CD8-positive, alpha-beta memory T cell (primary cell): ENCODE measurements at places on chromosomes 1 and 21. TPM values are rescaled to one million over a fixed set of nuclear protein-coding genes. Genes with fewer than 3 reads are reported as not detected.
A peak's percentile ranks its signal among the peaks of the same experiment; 100 is the strongest.

- DNase-seq: no peak
These were observed 235.4 kb upstream of the KAZN start for GRCh38 chr1:14363036-14363590.

DNA sequence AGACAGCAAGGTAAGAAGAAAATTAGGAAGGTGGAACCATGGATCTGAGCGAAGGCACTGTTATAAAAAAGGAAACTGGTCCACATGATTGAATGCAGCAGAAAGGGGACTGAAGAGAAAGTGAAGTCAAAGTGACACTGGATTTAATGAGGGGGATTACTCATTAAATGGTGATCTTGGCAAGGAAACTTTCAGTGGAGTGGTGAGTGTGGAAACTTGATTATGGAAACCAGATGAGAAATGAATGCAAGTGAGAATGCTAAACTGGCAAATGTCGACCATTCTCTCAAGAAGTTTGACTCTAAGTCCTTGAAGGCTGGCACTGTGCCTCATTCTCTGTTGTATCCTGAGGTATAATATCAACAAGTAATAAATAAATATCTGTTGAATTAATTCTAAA lies 23.3 kb downstream of the COLGALT2 start:
- DNase-seq: no peak

DNA sequence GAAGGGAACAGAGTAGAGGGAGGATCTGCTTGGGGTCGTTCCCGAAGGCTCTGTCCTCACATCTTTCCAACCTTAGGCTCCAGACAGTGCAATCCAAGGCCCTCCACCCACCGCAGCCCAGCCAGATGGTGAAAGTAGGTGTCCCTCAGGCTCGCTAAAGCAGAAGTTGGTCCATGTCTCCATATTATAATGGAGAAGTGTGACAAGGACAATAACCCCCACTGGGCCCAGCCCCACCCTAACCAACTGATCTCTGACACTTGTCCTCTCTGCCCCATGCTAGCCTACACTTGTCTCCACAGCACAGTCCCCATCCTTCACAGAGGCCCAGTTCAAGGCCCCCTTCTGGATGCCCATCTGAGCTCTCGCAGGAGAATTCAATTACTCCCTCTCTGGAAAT lies 48.7 kb downstream of the DMAP1 start:
- no peak for DNase-seq

DNA sequence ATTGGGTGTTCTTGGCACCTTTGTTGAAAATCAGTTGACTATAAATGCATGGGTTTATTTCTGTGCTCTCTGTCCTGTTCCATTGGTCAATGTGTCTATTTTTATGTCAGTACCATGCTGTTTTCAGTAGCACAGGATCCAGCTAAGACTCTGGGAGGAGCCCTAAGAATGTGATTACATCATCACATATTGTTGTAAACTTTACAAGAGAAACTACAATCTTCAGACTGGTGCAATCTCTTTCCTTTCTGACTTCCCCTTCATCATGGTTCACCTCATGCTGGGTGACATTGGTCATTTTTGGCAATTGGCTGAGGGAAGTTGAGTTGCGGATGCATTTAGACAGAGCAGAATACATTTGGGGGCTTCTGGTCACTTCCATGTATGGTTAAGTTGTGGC lies 88.4 kb downstream of the C21orf91 start:
- DNase-seq: no peak

DNA sequence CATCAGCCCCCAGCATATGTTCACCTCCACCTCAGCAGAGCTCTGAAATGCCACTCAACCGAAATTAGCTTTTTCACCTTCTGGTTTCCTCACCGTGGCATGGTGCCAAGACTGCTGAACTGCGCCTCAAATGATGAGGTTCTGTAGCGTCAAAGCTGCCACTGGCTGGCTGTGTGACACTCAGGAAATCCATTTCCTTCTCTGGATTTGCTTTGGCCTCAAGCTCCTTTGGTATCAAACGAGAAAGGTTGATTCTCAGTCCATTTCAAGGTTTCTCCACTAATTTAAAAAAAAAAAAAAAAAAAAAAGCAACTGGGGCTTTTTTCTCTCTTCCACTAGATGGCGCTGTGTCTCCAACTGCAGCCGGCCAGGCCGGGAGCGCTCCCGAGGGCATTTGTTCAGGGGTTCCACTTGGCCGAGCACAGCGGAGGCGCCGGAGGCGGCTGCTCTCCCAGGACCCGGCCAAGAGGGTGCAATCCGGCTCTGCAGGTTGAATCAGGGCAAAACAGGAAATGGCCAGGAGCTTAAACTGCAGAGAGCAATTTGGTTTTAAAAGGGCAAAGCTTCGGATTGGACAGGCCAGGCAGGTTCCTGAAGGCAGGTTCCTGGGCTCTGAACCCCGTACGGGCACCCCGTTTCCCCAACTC lies 26.5 kb upstream of the PLA2G2C start:
- DNase-seq: peak; percentile 32

GRCh38 chr21:37665230-37666024 lies 250.8 kb downstream of the KCNJ6 start:
- DNase-seq: no peak

DNA sequence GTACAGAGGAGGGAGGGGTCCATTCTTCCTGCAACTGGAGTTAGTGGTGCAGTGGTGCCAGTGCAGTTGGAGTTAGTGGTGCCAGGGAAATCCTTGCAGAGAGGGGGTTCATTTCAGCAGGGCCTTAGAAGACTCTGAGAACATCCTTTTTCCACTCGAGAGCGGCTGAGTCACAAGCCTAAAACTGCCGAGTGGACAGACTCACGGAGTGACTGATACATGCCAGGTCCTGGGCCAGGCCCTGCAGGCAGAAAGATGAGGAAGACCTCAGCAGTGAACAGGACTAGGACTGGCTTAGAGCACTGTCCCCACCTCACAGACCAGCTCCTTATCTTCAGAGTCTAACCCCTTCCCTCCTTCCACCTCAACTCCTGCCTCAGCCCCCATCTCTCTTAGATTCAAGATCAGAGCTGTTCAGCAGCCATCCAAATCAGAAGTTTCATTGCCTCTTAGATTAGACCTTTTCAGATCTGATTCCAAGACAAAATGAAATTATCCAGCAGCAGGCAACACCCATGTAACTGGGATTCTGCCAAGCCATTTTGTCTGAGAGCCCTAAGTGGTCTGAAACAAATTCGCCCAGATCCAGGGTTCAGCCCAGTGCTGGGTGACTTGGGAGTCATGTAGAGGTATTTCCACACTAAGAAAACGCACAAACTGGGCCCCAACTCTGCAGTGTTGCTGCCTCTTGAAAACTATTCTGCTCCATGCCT lies 12.7 kb upstream of the IKBKE start:
- no peak for DNase-seq

DNA sequence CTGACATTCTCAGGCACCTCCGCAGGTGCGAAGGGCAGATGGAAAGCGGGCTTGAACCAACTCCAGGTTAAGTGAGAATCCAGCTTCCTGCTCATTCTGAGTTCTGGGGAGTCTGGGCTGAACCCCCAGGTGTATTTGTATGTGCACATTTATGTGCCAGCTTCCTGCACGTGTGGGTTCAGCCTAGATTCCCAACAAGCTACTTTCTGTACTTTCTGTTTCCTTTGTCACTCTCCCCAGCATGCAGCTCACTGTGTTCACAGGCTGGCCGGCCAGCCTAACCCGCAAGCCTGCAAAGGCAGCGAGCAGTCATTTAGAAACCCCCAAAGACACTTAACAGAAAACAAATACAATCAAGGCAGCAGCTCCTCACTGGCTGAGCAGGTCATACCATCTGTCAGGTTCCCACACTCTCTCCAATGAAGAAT lies 1.3 kb upstream of the IL19 start:
- peak; percentile 38 for DNase-seq

DNA sequence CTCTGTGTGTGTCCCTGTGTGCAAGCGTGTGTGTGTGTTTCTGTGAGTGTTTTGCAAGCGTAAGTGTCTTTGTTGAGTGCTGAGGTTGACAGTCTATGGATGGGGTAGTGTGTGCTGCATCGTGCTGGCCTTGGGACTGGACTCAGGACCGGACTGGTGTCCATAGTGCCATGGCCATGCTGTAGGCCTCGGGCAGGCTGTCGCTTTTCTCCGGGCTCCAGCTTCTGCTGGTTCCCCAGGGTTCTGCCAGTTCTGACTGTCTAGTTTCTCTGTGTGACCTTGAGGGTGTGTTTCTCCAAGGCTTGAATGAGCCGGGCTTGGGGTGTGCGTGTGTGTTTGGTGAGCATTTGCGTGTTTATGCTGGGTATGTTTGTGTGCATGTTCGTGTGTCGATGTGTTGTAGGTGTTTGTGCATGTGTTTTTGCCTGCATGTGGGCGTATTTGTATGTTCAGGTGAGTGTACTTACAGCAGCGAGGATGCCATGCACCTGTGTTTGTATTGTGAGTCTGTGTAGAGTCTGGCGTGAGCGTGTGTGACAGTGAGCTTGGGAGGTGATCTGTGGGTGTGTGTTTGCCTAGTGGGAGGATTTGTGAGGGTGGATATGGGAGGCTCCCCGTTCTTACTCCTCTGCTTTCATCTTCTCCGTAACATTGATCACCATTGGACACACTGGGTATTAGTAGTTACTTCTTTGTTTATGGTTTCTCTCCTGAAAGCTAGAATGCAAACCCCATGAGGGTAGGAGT lies 51.7 kb upstream of the POU3F1 start:
- no peak for DNase-seq

DNA sequence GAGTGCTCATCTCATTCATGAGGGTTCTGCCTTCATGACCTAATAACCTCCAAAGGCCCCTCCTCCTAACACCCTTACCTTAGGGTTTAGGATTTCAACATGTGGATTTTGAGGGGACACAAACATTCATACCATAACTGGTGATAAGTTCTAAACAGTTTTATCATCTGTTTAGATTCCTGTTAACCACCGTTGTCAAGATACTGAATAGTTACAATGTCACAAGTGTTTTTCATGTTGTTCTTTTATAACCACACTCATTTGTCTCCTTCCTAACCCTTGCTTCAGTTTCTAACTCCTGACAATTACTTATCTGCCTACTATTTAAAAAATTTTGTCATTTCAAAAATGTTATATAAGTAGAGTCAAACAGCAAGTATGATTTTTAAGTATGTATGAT lies 86.0 kb downstream of the NCAM2 start:
- no peak for DNase-seq

DNA sequence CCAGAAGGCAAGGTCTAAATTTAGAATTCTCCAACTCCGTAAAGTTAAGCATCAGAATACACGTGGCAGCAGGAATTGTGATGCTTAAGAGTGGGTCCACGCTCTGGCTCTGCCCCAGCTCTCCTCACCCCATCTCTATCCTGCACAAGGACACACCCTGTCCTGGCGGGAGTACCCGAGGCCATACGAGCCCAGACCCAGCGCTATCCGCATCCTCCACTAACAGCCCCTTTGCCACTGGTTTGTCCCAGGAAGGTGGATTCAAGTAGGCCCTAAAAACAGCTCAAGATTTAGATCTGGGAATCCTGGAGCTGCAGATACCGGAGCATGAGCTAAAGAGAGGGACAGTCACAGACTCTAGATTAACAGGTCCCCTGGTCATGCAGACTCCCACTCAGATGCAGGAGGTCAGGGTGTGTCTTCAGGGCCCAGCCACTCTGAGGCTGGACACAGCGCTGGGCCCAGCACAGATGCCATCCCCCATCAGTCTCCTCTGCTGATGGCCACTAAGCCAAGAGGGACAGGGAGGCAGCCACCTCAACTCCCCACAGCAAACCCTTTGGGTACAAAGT lies 393.3 kb downstream of the NPHP4 start:
- no peak for DNase-seq

- DNase-seq: no peak
These were observed 10.1 kb downstream of the DOP1B start for GRCh38 chr21:36166705-36167104.

- DNase-seq: no peak
These were observed 2.6 kb downstream of the RNF220 start for GRCh38 chr1:44407430-44408211.

- DNase-seq: no peak
These were observed 9.6 kb downstream of the RHOU start for GRCh38 chr1:228744918-228745317.

- DNase-seq: peak; percentile 23
These were observed 1.9 kb downstream of the TNFAIP8L2 start for GRCh38 chr1:151158326-151158725.

GRCh38 chr1:207885129-207886032 lies 25.5 kb downstream of the CD34 start:
- peak; percentile 59 for DNase-seq

DNA sequence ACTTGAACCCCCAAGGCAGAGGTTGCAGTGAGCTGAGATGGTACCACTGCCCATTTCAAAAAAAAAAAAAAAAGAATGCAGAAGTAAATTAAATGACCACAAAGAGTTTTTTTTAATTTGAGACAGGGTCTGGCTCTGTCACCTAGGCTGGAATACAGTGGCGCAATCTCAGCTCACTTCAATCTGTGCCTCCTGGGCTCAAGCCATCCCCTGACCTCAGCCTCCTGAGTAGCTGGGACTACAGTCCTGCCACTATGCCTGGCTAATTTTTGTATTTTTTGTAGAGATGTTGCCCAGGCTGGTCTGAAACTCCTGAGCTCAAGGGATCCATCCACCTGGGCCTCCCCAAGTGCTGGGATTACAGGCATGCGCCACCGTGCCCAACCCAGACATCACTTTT lies 20.2 kb upstream of the GPR157 start:
- DNase-seq: no peak

DNA sequence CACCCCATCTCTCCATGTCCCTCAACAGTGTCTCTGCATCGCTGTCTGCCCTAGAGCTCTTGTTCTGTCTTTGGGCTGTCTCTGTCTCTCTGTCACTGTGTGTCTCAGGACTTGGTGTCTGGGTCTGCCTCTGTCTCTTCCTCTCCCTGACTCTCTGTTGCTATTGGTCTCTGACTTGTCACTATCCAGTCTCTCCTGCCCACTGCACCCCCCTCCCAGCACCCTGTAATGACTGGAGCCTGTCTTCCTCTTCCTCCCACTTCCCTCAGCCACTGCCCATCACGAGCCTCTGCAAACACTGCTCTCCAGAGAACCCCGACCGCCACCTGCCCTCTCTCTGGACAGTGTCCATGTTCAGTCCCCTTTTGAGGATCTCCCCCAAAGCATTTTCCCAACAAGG lies 12.1 kb downstream of the PEAR1 start:
- no peak for DNase-seq

- no peak for DNase-seq
These were observed 111.5 kb downstream of the CNIH3 start for GRCh38 chr1:224727351-224728289.

NTRK1 gene
- not detected for polyA plus RNA-seq

GMEB1 gene
- 24.3 TPM for polyA plus RNA-seq

BACE2 gene
- polyA plus RNA-seq: 0.58 TPM

OR2M3 gene
- not detected for polyA plus RNA-seq

ATP6V1G3 gene
- polyA plus RNA-seq: not detected

PBX1 gene
- polyA plus RNA-seq: 0.05 TPM

GALNT2 gene
- 15.7 TPM for polyA plus RNA-seq

NUDT4B gene
- 2.9 TPM for polyA plus RNA-seq

SELP gene
- polyA plus RNA-seq: 2.7 TPM

CELA2A gene
- polyA plus RNA-seq: not detected

SLC45A1 gene
- polyA plus RNA-seq: 0.70 TPM

DRAXIN gene
- 0.12 TPM for polyA plus RNA-seq

IL10 gene
- 0.33 TPM for polyA plus RNA-seq

NUF2 gene
- polyA plus RNA-seq: 0.99 TPM

C4BPA gene
- not detected for polyA plus RNA-seq

FAM167B gene
- polyA plus RNA-seq: not detected
